ENCODE measurements at places on chromosomes 5 and 9. TPM values are rescaled to one million over a fixed set of nuclear protein-coding genes. Genes with fewer than 3 reads are reported as not detected.

Gene SUSD3
- total RNA-seq, result 68.7 TPM

Gene ANKRD34B
- total RNA-seq, result not detected

Gene SLC2A8
- 15.6 TPM for total RNA-seq

Gene CYLC2
- not detected for total RNA-seq

Gene ZNF483
- 22.1 TPM for total RNA-seq

Gene PCDHA1
- not detected for total RNA-seq

Gene KIAA0825
- 4.6 TPM for total RNA-seq

DNA sequence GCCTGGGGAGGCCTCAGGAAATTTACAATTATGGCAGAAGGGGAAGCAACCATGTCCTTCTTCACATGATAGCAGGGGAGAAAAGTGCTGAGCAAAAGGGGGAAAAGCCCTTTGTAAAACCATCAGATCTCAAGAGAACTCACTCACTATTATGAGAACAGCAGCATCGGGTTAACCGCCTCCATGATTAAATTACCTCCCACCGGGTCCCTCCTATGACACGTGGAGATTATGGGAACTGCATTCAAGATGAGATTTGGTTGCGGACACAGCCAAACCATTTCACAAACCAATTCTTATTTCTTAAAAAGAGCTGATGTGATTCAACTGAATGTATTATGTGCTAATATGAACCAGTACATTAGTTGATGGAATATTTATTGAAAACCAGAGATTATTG, 63.9 kb downstream of the PARP8 start:
- DNase-seq, result no peak

GRCh38 chr5:59773294-59773693, 120.2 kb downstream of the PDE4D start:
- no peak for DNase-seq

DNA sequence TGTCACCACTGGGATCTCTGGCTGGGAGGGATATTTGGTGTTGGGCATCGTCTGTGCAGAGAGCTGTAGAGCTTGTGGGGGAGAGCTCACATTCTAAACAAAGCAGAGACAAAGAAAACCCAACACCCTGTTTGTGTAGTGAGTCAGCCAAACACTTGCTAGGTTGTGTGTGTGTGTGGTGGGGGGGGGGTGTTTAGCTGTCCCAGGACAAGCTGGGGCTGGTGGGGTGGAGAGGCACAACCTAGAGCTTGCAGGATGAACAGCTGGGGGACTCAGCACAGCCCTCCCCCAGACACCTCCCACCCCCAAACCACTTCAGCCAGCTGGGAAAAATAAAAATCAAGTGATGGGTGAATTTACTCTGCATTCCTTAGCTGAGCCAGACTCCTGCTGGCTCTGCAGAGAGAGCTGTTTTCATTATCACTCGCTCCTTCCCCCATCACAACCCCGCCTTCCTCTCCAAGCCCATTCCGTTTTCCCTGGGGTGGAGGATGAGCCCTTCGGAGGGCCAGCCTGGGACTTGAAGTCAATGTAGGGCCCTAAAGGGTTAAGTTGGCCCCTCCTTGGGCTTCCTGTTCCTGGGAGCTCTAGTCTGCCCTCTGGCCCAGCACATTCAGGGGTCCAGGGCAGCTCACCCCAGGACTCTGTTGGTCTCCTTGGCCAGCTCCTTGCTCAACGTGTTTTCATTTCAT, 2.6 kb downstream of the OLFML2A start:
- no peak for DNase-seq

DNA sequence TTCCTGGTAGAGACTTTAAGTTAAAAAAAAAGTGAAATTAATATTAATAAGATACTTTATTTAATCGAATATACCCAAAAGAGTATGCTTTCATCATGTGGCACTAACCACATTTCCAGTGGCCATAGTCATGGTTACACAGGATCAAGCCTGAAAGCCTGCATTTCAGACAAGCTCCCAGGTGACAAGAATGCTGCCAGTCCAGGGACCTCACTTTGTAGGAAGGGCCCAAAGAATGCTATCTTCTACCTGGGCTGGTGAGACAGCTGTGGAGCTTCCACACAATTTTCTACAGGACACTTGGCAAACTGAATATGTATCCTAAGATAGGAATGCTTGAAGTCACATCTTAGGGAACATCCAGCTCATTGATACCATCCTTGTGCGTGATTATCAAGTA, 203.8 kb downstream of the AUH start:
- DNase-seq, result no peak

GRCh38 chr9:34686732-34687131, 4.3 kb downstream of the CCL19 start:
- no peak for DNase-seq

DNA sequence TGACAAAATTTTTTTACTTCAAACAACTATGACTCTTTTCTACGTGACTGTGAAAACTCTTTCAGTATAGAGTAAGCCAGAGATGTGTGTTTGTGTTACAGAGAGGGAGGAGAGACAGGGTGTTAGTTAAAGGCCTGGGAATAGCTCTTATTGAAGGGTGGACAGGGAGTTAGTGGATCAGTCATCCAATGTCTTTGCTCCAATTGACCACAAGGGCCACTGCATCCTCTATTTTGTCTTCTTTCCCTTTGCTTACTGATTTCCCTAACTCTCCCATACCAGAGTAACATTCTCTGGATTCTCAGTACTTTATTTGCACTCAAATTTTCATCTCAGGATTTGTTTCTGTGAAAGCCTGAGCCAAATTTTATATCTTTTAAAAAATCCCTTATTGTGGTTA, 920.3 kb downstream of the CDH18 start:
- no peak for DNase-seq

GRCh38 chr9:127313042-127313560, 48.5 kb downstream of the GARNL3 start:
- no peak for DNase-seq

- DNase-seq, result no peak
Measured at GRCh38 chr5:144697847-144698262, 527.2 kb downstream of the KCTD16 start.

- no peak for DNase-seq
Measured at GRCh38 chr5:133222040-133222439, 170.2 kb downstream of the HSPA4 start.

- DNase-seq, result no peak
Measured at GRCh38 chr5:150516011-150516410, 8.1 kb downstream of the NDST1 start.

DNA sequence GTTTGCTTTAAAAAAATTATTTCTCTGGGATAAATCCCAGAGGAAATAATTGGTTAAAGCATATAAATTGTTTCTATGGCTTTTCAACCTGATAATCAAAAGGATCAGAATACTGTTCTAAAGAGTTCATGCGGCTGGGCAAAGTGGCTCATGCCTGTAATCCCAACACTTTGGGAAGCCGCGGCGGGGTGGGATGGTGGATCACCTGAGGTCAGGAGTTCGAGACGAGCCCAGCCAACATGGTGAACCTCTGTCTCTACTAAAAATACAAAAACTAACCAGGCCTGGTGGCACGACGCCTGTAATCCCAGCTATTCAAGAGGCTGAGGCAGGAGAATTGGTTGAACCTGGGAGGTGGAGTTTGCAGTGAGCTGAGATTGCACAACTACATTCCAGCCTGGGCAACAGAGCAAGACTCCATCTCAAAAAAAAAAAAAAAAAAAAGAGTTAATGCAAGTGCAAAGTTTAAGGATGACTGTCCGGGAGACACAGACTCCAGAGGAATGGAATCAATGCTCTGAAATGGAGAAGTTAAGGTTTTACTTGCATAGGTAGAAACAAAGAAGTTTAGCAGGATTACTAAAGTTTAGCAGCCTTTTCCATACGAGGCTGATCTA, 16.6 kb upstream of the GRHPR start:
- DNase-seq, result no peak

DNA sequence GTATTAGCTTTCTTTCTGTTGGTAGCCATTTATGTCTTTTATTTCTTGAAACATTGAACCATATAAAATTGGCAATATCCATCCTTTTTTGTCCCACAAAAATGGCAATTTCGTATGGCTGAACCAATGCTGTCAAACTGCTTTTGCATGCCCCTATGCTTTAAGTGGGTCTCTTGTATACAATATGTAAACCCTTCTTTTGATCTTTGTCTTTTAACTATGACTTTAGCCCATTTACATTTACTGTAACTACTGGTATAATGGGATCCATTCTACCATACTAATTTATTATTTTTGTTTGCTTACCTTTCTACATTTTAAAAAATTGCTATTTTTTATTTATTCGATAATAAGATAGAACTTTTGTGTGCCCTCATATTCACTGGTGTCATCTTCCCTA, 93.4 kb downstream of the TENT4A start:
- DNase-seq, result no peak

- DNase-seq, result peak; percentile 23
Measured at GRCh38 chr9:5629312-5630080, 589 bp downstream of the RIC1 start.

GRCh38 chr5:158406884-158407823, 548.2 kb upstream of the CLINT1 start:
- DNase-seq, result no peak

- peak; percentile 59 for DNase-seq
Measured at GRCh38 chr5:137629646-137630045, 106.2 kb downstream of the KLHL3 start.
